ENCODE measurements at places on chromosomes 2 and 18.

DNA sequence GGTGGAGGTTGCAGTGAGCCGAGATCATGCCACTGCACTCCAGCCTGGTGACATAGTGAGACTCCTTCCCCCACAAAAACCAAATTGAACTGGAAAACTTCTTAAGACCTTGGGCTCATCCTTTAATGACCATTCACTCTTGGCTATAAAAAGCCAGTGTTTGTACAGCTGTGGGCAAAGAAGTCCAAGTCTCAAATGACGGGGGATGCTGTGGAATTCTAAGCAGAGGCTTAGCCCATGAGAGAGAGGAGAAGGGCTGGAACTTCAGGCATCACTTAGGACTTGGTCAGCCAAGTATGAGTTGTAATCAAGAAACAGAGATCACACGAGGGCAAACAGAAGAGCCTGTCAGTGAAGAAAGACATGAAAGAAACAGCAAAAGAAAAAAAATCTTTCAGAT, 79.3 kb upstream of the POU3F3 start:
- no peak for DNase-seq

- no peak for DNase-seq
These were observed 24.7 kb downstream of the BABAM2 start for GRCh38 chr2:27915191-27915590.

GRCh38 chr2:113136828-113137775, 9.7 kb downstream of the IL1RN start:
- DNase-seq, result no peak

DNA sequence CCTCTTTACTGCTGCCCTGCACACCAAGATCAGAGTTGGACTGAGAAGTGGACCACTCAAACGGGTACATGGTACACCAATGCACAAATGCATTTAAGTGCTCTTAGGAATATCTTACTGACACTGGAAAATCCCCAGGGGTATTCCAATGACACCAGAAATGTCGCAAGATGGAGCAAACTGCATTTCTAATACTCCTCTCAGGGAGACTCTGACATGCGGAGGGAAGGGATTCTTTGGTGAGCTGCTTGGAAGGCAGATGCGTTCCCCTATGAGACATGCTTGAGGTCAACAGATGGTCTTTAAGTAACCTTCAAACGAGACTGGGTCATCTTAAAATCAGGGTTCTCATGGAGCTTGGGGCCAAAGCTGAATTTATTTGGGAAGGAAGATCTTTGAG, 521.8 kb upstream of the TCF4 start:
- no peak for DNase-seq

DNA sequence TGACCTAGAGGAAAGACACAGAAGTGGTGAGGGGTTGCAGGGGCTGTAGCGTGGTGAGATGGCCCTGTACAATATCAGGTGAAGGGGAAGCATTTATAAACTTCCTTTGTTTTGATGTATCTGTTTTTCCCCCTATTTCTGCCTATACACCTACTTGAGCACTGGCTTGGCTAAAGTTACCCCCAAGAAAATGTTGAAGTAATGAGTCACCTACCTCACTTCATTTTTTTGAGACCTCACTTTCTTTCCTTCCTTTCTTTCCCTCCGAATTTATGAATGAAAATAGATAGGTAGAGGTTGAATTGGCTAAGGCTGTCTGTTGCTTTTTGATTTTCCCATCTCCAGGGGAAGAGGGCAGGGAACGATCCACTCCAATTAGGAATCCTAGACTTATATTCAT, 231.1 kb upstream of the EPAS1 start:
- no peak for DNase-seq

- DNase-seq, result peak; percentile 32
These were observed 34.1 kb downstream of the WDR35 start for GRCh38 chr2:19955544-19956422.

DNA sequence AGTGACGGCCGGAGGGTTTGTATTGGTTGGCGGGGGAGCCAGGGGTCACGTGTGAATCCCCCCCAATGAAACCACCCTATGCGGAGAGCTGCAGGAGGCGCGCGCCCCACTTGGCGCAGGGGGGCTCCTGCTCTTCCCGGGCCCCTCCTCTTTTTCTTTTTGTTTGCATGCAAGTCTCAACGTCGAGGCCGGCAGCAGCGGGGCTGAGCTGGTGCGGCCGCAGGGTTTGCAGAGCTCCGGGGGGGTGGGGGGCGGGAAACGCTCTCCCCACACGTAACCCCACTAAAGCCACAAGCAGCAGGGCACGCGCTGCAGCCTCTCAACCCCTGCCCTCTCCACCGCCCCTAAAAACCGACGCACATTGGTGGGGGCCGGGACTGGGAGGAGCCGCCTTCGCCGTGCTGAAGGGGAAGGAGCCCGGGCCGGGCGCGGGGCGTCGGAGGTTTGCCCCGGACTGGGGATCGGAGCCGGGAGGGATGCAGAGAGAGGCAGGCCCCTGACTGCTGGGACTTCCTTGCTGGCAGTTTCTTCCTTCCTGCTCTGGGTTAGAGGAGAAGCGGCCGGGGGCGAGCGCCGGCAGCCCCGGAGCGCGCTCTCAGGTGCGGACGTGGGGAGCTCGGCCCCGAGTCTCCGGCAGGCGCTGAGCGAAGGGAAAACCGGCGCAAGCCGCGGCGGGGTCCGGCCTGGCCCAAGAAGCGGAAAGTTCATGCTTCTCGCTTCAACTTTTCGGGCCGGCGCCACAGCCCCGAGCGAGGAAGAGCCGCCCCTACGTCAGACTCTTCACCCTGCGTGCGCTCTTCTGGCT, 864 bp downstream of the LBH start:
- peak; percentile 86 for DNase-seq

DNA sequence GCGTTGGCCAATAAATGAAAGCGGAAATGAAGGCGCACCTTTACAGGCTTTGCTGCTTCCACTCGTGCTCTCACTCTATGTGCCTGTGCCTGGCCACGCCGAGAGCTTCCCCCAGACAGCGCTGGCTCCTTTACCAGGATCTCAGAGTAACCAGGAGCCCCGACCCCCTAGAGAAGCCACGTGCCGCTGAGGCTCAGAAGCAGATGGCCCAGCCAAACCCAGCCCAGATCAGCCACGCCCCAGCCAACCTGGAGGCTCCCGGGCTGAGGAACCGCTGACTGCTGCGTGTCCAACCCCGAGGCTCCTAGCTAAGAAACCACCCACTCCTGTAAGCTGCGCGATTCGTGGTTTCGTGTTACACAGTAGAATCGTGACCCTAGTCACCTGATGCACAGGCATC, 199.3 kb downstream of the NCK2 start:
- DNase-seq, result no peak

- no peak for DNase-seq
These were observed 11.9 kb upstream of the NEURL3 start for GRCh38 chr2:96517079-96517478.

GRCh38 chr2:44061469-44061868, 65.7 kb upstream of the LRPPRC start:
- no peak for DNase-seq
